ENCODE measurements at places on chromosomes 11 and 22.

GRCh38 chr11:61793083-61793828, 545 bp downstream of the FEN1 start:
- DNase-seq: no peak

- no peak for DNase-seq
Observed at GRCh38 chr11:17381156-17381555, 7.3 kb downstream of the KCNJ11 start.

DNA sequence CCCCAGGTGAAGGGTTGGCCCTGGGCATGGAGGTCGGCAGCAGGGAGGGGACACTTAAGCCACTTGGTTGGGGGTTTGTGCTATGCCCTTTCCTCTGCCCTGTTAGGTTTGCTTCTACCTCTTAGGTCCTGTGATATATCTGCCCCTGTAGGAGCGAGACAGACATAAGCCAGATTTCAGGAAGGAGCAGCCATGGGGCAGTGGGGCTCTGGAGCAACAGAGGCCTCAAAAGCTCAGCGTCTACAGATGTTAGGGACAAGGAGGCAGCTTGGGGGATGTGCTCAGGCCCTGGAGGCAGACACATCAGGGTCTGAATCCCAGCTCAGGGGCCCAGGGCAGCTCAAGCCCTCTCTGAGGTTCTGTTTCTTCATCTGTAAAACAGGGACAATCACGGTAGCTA, 27.2 kb upstream of the KCNQ1OT1 start:
- DNase-seq: no peak

DNA sequence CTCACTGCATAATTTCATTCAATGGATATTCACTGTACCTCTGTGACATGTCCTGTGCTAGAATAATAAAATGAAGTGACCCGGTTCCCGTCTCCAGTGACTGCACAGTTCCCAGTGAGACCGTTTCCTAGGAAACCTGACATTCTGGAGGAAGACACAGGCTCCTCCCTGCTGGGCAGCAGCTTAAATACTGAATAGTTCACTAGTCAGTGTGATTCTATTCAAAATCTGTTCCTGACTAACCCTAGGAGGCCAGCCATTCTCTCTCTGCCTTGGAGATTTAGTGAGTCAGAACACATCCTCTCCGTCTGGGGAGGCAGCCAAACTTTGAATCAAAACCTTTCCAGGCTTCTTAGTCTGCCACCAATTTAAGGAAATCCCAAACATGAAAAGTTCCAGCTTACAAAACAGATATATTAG, 11.3 kb downstream of the TRIM66 start:
- DNase-seq: no peak

DNA sequence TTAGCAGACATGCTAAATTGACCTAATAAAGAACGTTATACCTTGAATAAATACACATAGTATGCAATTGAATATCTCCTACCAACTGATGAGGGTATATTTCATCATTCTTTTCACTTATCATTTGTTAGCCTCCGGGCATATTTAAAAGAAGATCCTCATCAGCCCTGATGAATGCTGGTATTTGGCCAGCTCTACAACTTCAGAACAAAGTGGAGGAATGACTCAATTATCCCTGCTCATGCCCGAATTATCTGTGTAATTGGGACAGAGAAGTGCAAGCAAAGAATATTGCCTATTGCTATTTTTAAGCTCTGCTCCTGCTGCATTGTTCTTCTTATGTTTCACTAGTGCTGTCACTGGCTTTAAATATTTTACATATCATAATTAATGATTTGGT, 622.1 kb downstream of the METTL15 start:
- DNase-seq: no peak

- no peak for DNase-seq
Observed at GRCh38 chr11:12114193-12115033, 4.0 kb downstream of the MICAL2 start.

DNA sequence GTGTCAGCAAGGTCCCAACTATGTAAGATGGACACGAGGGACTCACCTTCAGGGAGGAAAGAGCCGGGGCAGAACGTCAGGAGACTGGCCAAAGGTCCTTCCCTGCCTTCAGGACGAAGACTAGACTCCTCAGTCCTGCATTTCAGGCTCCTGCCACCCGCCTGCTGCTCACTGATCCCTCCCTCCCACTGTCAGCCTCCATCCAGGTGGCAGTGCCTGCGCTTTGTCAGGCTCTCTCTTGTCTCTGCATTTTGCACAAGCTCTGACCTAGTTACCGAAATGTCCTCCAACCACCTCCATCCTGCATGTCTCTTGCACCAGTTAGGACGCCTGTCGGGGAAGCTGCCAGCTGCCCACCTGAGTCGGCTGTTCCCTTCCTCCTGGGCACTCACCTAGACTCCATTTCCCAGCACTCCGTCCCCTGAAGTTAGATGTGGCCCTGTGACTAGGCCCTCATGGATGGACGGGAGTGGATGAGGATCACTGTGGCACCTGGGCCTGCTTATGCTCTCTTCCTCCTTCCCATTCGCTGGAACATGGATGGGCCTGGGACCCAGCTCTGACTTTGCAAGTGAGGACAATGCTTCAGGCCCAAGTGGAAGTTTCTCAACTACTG, 8.0 kb downstream of the B3GNT6 start:
- DNase-seq: no peak

Data from stimulated activated CD4-positive, alpha-beta T cell treated with anti-CD3 and anti-CD28 coated beads, Interleukin-4, amount 100 ng/mL, for 24 hours (primary cell).